ENCODE measurements at places on chromosomes 11 and 22.

DNA sequence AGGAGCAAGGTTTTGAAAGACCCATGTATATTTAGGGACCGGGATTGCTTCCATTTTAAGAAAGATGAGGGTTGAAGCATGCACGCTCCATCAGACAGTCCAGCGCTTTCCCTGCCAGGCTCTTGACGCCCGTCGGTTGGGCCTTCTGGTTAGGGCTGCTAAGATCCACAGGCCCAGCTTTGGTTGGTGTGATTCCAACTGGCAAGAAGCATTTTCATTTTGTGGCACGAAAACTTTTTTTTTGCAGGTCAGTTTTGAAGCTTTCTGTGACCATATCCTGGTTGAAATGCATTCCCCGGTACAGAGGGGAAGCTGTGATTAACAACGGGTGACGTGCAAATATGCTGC lies 34.3 kb upstream of the MPPED1 start:
- no peak for DNase-seq

DNA sequence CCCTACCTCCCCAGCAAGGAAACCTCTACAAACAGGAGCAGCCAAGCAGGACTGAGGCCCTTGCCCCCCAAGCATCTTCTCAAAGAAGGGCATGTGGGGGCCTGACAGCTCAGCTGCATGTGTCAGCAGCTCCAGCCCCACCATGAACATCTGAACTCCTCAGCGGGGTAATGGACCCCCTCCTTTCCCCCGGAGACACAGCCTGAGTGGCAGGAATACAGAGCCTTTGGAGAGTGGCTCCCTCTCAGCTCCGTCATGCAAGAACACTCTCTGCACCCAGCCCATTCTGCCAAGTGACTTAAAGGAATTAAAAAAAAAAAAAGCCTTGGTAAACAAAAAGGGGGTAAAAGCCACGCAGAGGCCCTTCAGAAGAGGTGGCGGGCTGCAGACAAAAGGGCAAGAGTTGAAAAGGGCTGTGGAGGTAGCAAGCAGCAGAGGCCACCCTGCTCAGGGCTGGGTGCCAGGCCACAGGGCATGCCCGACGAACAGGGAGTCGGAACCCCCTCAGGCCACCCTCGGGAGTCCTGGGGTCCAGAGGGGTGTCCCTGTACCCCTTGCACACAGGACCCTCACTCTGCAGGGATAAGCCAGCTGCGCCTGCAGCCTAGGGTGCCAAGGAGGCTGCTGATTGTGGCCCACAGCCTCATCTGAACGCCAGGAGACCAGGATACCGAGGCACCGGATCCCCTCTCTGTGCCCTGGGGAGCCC lies 62.5 kb downstream of the MACROD1 start:
- no peak for DNase-seq

- no peak for DNase-seq
Observed at GRCh38 chr22:41458161-41458728, 10.2 kb downstream of the PHF5A start.

DNA sequence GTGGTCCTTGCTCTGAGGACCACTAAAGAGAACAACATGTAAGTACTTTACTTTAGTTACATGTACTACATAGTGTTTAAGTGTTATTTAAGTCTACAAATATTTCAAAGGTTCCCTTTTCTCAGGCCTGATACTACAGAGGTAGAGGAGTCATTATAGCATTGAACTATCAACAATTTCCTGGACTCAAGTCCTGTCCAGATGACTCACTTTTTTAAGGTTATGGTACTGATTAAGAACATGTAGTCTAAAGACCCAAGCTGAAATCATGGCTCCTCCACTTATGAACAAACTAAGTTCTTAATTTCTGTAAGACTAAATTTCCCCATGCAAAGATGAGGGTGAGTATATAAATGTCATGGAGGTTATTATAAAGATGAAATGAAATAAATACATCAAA lies 74.7 kb downstream of the NARS2 start:
- DNase-seq = no peak

GRCh38 chr11:125236072-125236825 lies 71.7 kb downstream of the PKNOX2 start:
- DNase-seq = no peak

DNA sequence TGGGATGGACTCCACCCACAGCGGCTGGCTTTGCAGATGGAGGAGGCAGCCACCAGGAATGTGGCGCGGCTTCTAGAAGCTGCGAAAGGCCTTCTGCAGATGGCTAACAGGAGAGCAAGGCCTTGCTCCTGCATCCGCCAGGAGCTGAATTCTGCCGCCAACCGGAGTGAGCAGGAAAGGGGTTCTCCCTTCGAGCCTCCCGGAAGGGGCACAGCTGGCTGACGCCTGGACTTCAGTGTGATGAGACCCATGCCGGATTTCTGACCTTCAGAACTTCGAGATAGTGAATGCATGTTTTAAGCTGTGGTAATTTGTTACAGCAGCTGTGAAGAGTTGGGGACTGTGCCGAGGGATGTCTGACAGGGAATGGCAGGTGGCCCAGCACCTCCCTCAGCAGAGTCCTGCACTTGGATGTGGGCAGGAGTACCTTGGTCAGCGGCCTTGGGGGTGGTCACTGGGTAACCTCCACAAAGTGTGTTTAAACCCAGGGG lies 7.7 kb downstream of the TBC1D22A start:
- no peak for DNase-seq

- DNase-seq = no peak
Observed at GRCh38 chr11:129557421-129557820, 181.8 kb downstream of the BARX2 start.

GRCh38 chr11:86185381-86185750 lies 59.2 kb upstream of the EED start:
- no peak for DNase-seq

- no peak for DNase-seq
Observed at GRCh38 chr22:49827271-49827852, 311 bp downstream of the BRD1 start.

GRCh38 chr11:63132985-63133775 lies 10.8 kb downstream of the SLC22A24 start:
- DNase-seq = no peak

GRCh38 chr11:60305906-60306619 lies 21.0 kb upstream of the MS4A6E start:
- DNase-seq = no peak

GRCh38 chr11:5488798-5489399 lies 414 bp downstream of the OR52D1 start:
- DNase-seq = no peak

- no peak for DNase-seq
Observed at GRCh38 chr22:46090036-46090591, 60.2 kb upstream of the PPARA start.

- no peak for DNase-seq
Observed at GRCh38 chr11:114195981-114196731, 100.0 kb upstream of the NNMT start.

DNA sequence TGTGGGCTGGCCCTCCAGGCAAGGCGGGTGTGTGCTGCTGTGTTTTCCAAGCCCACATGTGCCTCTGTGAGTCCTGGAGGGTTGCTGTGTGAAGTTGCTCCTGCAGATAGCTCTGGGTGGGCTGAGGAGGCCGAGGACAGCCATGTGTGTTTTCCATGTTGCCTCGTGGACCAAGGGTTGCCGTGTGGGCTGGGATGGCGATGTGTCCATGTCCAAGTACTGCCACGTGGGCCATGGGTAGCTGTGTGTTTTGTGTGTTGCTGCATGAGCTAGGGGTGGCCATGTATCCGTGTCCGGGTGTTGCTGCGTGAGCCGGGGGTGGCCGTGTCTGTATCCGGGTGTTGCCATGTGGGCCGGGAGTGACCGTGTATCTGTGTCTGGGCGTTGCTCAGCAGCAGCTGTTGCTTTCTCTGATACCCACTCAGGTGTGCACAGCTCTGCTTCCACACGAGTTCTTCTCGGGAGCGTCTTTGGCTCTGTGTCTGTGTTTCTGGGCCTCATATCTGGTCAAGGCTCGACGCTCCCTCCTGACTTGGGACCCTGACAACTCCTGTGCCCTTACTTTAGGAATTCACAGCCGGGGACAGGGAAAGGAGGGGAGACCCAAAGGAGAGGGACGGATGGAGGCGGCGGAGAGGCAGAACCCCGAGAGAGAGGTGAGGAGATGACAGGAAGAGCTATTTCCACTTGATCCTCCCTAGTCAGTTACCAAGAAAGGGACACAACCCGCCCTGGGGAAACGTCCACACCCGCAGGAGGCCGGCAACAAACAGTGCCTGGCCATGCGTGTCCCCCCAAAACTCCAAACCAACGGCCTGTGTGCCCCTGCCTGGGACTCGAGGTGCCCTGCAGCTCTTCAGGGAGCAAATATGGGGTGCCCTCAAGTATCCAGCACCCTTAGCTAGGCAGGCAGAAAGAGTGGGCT lies 83.1 kb downstream of the PHF21B start:
- DNase-seq = no peak

- DNase-seq = no peak
Observed at GRCh38 chr22:31122532-31123291, at the start of gene INPP5J. INPP5J (plus strand) TSS chr22:31122966; CDS start chr22:31123015, 49 bp downstream.

GRCh38 chr11:134047586-134047999 lies 21.3 kb upstream of the JAM3 start:
- no peak for DNase-seq

GRCh38 chr22:36781656-36782627 lies 6.0 kb upstream of the IFT27 start:
- DNase-seq = peak; percentile 81

DNA sequence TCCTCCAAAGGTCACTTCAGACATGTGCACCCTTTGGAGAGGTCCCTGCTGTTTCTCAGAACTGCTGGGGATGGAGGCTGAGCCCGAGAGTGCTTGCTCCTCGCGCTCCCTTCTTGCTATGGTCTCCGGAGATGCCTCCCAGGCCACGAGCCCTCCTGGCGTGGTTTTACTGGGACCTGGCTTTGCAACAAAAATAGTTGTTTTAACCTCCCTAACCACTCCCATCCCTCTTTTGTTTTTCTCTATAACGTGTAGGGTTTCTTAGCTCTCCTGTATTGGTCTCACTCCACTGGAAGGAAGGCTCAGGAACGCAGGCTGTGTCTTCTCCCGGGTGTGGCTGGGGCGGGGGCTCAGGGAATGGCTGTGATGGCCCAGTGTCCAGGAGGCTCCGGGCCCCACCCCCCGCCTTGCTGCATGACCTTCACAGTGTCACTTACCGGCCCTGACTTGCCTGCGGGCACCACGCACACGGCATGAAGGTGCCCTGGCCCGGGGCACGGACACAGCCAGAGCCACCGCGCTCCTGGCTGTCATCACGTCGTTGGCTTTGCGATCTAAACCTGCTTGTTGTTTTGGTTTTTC lies 5.6 kb downstream of the PTDSS2 start:
- DNase-seq = no peak

DNA sequence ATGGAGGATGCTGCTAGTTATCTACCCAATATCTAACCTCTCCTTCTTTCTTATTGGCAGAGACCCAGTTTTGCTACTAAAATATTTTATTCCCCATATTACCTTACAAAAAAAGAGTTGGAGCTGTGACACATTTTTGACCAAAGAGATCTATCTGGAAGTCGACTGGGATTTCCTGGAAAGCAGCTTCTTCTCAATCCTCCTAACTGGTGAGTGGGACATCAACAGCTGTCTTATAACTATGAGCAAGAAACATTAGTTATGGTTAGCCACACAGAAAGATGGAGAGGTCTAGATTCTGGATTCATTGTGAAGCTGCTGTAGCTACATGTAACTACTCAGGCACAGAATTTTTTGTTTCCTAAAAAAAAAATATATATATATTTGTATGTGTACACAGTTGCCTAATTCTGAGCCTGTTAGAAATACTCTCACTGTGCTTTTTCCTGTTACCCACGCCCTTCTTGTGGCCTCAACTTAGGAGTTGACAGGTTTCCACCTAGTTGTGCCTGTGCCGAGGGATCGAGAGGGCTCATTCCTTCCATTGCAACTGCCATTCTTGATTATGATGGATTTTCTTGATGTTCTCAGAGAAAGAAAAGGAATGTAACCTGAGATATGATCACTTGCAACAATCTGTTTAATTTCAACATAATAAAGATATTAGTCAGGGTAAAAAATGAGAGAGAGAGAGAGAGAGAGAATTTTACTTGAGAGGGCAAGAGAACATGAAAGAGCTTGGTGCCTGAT lies 142.0 kb downstream of the SLC17A6 start:
- no peak for DNase-seq

DNA sequence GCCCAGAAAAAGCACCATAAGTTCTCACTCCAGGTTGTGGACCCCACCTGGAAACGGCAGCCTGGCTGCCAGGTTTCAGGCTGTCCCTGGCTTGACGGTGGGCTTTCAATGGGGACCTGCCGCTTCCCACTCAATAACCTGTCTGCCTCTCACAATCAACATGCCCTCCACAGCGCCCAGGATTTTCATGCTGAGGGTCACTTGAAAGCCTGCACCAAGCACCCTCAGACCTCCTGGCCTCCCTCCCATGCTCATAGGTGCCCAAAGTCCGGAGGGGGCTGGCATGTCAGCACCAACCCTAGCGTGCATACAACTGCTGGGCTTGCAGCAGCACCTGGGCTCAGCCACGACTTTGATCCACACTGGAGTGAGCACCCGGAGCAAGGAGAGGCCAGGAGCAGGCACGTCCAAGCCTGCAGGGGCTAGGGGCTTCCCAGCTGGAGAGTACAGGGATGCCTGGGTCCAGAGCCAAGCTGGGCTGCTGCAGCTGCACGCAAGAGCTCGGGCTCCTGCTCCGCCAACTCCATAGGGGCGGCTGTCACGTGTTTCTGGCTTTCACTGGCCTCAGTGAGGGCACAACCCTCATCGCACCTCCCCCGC lies 1214.3 kb upstream of the RAG2 start:
- no peak for DNase-seq

DNA sequence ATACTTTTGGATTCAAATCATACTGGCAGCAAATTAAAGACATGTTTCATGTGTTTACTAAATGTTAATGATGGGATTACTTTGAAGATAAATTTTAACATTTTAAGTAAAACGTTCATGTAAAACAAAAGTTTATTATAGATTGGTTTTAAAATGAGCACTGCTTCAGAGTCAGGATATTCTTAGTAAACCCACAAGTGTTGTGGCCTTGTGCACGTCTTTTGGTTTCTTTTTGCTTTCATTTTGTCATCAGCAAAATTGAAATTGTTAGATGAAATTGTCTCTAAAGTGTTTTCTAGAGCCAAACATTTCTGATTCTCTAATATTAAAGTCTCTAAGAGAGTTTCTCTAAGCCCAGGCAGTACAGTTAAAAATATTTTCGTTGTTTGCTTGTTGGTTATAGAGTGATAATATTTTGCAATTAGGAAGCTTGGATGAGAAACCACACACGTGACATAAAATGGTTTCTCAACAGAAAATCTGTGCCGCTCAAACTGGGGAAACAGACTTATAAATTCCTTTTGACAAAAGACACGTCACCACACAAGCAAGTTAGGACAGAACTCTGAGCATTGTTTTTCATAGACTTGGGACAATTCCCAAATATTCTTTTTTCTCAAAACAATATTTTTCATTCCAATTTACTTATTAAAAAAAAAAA lies 164.4 kb downstream of the TEAD1 start:
- no peak for DNase-seq

GRCh38 chr11:105975128-105975527 lies 46.9 kb downstream of the MSANTD4 start:
- no peak for DNase-seq
